DMS53 (cell line): ENCODE measurements at places on chromosomes 12 and 14.

GRCh38 chr12:18461758-18462157 is 200.4 kb downstream of the PIK3C2G start:
- no peak for DNase-seq

DNA sequence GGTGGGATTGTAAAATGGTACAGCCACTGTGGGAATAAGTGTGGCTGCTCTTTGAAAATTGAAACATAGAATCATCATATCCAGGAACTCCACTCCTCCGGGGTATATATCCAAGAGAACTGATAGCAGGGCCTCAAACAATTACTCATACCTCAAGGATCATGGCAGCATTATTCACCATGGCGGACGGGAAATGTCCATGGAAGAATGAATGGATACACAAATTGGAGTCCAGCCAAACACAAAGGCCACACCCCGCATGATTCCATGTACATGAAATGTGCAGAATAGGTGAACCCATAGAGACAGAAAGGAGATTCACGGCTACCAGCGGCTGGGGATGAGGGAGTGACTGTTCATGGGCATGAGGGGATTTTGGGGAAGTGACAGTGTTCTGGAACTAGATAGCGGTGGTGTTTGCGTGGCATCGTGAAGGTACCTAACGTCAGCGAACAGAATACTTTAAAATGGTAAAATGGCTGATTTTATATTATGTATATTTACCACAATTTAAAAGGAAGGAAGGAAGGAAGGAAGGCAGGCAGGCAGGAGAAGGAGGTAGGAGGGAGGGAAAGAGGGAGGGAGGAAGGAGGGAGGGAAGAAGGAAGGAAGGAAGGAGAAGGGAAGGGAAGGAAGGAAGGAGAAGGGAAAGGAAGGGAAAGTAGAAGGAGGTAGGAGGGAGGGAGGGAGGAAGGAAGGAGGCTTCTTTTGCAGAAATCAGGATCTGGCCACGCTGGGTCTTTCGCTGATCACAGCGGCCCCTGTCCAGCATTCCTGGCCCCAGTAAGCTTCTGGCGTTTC is 14.1 kb upstream of the NCOR2 start:
- DNase-seq = no peak

DNA sequence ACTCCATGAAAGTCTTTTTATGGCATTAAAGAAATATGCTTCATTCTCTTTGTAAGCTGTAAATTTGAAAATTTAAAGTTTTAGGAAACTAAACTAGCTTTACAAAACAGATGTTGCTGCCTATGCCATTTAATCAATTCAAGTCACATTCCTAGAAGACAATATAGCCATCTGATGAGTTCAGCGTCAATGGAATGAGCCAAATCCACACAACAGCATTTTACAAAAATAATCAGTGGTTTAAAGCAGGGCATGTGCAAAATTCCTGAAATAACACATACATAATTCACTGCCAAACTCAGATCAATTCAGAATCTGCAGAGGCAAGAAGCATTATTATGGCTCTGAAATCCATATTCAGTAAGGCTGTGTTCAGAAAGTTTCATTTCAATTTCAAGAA is 75.6 kb downstream of the MED13L start:
- no peak for DNase-seq

- DNase-seq = no peak
Observed at GRCh38 chr12:108686780-108687179, 44.5 kb downstream of the CORO1C start.

DNA sequence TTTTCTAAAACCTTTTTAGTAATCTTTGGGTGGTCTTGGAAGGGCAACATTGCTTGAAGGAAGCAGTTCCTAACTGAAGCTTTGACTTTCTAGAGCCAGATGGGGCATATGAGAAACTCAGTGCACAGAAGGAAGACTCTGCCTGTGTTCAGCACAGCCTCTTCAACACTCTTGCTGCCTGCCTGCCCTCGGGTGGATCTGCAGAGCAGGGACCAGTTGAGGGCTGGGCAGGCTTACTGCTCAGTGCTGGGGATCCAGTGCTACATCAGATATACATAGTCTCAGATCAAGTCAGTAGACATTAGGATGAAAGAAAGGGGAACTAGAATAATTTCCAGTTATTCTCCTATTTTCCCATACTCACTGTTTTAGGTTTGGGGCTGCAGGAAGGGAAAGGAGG is 29.5 kb upstream of the TMX1 start:
- DNase-seq = peak; percentile 82

DNA sequence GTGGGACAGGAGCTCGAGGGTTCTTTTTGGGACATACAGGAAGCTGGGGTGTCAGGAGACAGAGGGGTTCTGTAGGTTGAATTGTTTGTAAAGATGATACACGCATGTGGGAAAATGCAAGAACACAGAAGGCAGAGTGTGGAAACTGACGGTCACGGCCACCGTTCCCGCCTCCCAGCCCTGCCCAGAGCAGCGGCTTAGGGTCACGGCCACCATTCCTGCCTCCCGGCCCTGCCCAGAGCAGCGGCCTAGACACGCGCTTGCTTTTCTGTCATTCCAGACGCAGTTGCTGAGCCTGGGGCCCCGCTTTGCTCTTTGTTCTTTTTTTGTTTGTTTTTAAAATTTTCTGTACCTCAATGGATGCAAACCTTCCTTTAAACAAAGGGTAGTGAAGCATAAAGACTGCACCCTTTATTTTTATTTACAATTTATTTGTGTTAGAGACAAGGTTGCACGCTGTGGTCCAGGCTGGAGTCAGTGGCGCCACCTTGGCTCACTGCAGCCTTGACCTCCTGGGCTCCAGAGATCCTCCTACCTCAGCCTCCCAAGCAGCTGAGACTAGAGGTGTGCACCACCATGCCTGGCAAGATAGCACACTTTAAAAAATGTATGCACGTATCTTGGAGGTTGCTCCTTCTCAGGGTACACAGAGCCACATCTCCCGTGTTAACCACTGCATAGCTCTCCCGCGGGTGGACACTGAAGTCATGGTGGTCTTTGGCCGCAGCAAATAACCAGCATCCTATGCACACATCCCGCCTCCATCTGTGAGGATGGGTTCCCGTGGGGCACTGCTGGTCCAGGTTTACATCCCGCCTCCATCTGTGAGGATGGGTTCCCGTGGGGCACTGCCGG is 142.3 kb downstream of the ADGRD1 start:
- no peak for DNase-seq

DNA sequence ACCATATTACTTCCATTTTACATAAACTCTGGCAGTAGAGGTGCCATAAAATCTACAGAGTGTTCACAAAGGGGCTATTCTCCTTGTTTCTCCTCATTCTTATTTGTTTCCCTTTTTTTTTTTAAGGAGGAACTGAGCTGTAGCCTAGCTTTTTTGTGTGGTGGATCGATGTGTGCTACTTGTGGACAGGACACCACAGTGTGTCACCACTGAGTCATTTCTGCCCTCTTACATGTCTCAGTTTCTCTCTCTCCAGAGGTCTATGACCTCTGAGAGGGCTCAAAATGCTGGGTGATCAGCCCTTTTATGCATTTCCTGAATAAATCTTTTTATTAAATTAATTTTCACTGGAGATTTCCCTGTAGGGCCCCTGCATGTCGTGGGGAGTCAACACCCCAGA is 370.2 kb downstream of the ADGRD1 start:
- no peak for DNase-seq

GRCh38 chr12:55972042-55972441 is 1.8 kb upstream of the RAB5B start:
- DNase-seq = no peak

DNA sequence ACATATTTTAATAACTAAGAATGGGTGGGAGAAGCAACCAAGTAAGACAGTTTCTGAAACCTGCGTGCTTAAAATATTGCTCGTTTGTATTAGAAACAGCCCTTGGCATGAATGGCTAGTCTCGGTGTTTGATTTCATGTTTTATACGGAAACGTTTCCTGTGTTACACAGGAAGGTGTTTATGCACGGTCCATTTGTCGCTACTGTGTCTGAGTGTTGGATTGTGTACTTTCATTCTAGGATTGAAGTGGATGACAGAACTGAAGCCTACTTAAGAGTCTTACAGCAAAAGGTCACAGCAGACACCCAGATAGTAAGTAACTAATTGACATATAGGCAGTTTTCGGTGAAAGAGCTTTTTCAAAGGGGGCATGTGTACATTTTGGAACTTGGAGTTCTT is 19.6 kb downstream of the PIWIL1 start:
- peak; percentile 95 for DNase-seq

DNA sequence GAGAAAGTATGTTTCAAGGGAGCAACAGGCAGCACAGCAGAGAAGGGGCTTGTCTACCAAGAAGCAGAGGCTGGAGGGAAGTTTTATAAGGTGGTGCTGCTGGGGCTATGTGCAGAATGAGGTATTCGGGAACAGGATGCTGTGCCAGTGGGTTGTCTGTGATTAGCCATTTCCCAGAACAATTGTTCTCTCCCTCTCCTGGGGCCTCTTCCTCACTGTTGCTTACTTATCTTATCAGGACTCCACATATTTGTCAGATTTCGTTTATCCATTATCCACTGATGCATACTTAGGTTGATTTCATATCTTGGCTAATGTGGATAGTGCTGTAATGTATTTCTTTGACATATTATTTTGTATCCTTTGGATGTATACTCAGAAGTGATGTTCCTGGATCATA is 195.1 kb upstream of the RTL1 start:
- DNase-seq = no peak

DNA sequence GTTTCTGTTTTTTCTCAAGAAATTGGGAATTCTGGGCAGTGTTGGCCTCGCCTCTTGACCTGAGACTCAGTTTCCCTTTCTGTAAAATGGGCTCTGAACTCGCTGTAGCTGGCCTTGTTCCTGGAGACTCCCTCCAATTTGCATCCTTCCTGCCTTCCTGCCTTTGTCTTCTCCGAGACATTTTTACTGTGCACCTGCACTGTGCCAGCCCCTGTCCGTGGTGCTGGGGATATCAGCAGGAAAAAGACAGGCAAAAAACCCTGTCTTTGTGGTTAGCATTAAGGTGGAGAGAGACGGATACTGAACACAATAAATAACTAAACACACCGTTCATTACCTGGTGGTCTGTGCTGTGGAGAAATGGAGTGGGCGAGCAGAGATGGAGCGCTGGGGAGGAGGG is 129.8 kb downstream of the AACS start:
- DNase-seq = no peak

DNA sequence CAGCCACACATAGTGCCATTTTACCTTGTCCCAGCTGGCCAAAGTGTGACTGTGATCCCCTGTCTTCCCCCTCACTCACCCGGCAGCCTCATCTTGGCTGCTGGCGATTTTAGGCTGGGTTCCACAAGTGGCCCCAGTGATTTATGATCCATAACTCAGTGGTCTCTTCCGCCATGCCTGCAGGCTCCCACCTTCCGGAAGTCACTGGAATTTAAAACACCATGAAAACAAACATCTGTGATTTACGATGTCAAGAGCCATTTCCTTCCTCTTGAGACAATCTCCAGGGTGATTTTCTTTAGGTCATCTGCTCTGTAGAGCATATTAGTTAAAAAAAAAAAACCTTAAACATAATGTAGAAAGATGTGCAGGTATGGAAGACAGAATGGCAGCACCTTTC is 282.3 kb downstream of the CACNA1C start:
- DNase-seq = no peak

DNA sequence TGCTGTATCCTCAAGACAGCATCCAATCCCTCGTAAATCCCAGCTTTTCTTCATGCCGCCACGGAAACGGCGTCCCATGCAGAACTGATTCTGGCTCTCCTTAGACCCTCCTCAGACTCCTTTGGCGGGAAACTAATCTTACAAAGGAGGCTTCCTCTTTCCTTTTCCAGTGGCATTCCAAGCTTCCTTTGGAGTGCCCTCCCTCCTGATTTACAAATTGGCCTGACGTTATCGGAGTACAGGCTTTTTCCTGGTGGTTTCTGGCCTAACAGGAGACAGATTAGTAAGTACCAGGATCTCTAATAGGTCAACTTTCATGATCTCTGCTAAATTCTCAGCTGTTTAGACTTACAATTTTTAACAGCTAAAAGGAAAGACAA is 1.3 kb upstream of the ZDHHC17 start:
- DNase-seq = peak; percentile 21

DNA sequence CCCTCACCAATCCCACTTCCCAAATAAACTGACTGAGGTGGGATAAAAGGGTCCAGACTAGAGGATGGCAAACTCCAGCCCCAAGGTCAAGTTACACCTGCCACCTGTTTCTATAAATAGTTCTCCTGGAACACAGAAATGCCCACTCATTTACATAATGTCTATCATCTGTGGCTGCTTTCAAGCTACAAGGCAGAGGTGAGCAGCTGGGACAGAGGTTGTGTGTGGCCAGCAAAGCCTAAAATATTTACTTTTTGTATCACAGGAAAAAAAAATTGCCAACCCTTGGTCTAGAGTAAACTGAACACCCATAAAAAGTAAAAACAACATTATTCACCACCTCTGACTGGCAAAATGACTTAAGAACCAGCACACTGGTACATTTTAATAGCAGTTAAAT is 269.4 kb downstream of the RGS6 start:
- DNase-seq = no peak

GRCh38 chr14:30748343-30748742 is 126.0 kb upstream of the COCH start:
- DNase-seq = no peak

GRCh38 chr12:80625051-80625450 is 82.4 kb upstream of the MYF6 start:
- no peak for DNase-seq

DNA sequence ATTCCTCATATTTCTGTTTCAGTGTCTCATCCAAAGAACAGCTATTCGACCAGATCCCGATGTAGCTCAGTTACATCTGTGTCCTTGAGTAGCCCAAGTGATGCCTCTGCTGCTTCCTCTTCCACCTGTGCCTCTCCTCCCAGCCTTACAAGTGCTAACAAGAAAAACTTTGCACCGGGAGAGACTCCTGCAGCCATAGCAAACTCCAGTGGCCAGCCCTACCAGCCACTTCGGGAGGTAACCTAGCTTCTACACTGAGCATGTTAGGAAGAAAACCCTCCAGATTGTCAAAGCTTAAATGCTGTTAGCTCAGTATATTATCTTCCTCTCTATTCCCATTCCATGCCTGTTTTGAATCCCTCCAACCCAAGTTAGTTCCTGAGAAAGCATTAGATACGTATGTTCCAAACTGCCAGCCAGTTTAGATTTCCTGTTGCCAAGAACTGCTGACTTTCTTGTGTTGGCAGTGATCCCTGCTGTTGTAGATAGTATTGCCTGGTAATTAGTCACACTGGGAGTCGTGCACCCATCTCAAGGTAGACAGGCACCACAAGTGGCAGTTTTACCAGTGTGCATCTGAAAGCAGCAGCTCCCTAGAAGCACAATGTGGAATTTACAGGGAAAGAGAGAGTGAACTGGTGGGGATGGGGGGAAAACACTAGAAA is 14.0 kb upstream of the KCNH3 start:
- DNase-seq = no peak
